ENCODE measurements at places on chromosomes 4 and X.

- DNase-seq = no peak
These were observed 249.2 kb upstream of the TRAM1L1 start for GRCh38 chr4:117334451-117335188.

GRCh38 chr4:175891851-175892250, 79.8 kb upstream of the GPM6A start:
- DNase-seq = no peak

DNA sequence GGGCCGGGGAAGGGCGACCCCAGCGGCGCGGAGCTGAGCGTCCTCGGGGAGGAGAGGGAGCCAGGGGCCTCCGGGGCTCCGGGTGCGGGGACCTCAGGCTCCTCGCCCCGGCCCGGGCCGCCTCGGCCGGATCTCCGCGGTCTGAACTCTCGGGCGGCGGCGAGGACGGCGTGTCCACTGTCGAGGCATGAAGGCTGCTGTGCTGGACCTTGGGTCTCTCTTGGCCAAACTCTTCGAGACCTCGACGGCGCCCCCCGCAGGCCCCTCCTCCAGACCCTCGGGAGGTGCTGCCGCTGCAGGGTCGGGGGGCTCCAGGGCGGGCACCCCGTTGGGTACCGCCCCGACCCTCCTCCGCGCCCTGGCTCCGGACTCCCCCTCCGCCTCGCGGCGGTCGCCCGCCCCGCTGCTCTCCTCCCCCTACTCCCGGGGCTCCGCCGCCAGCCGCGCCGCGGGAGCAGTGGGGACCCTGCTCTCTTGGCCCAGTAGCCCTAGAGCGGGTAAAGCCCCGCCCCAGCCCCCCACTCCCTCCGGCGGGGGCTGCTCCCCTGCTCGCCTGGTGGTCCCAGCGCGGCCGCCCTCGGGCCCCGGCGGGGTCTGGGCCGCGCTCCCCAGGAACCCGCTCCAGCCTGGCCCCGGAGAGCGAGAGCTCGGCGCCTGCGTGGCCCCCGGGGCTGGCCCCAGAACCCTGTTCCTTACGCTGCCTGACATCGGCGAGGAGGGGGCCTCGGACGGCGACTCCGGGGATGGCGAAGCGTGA, 564 bp downstream of the FAM149A start:
- DNase-seq = no peak

- DNase-seq = no peak
These were observed 104.4 kb upstream of the CXCL13 start for GRCh38 chr4:77501240-77501639.

- DNase-seq = no peak
These were observed 17.4 kb upstream of the CXorf51A start for GRCh38 chrX:146831994-146832393.

GRCh38 chr4:114229706-114230105, 250.3 kb upstream of the ARSJ start:
- DNase-seq = no peak

GRCh38 chr4:147461161-147461560, 19.7 kb upstream of the EDNRA start:
- DNase-seq = no peak

DNA sequence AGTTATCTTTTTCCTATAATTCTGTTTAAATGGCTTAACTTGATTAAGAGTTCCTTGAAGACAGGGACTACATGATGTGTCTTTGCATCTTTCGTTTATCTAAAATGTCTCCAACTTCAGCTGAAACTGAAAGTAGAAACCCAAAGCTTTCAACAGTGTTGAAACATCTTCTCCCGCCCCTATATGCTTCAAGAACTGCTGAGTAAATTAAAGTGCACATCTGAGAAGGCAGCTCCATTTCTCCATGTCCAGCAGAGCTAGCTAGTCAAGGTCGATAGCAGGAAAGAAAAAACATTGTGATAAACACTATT, 185.7 kb upstream of the TBL1X start:
- DNase-seq = no peak

- no peak for DNase-seq
These were observed 13.7 kb downstream of the WDFY3 start for GRCh38 chr4:84952776-84953175.

DNA sequence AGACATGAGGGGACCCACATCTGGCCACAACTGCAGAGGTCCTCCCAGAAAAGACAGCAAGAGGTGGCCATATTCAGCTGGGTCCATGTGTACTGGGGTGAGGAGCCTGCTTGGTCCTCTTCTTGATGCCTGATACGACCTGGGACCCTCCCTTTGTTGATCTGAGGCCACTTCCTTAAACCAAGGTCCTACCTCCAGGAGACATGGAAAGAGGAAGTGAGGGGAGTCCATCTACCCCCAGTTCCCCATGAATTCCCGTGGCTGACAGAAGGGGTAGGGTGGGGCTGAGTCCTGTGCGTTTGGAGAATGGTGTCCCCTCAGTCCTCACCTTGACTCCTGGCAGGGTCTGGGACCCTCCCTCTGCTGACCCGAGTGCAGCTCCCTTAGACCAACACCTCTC, 2.1 kb downstream of the MAGEA10 start:
- DNase-seq = no peak

DNA sequence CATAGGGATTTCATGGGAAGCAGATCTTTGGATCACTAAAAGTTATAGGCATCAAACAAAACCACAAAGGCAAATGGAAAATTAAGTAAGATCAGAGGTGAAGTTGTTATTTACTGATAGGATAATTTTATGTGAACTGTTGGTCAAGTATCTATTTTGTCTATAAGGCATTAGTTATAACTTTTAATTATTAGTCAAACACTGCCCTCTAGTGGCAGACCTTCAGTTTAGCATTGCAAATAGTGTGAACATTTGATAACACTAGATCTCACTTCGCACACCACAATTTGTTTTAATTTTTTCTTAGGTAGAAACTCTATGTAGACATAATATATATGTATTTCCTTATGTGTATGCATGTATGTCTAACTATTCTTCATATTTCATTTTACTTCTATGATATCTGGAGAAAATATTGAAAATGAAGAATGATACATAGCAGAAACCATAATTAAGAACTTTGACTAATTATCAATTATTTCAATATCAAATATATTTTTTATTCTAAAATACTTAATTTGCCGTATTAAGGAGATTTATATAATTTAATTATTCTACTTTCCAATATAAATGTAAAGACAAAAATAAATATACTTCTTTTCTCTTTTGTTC, 214.5 kb upstream of the TACR3 start:
- no peak for DNase-seq

DNA sequence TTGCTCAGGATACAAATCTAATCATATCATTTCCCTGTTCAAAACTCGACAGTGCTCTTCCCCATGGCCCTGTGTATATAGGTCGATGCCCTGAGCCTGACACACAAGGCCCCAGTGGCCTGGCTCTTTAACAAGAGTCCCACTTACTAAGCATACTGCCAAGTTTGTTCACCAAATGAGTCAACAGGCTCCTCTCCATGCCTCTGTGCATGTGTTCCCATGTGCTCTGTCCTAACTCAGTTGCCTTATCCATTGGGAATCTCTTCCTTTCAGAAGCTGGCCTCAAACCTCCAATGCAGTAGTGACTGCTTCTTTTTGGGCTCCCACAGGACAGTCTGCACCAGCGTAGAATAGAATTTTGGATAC, 18.9 kb upstream of the CXCR3 start:
- DNase-seq = no peak

DNA sequence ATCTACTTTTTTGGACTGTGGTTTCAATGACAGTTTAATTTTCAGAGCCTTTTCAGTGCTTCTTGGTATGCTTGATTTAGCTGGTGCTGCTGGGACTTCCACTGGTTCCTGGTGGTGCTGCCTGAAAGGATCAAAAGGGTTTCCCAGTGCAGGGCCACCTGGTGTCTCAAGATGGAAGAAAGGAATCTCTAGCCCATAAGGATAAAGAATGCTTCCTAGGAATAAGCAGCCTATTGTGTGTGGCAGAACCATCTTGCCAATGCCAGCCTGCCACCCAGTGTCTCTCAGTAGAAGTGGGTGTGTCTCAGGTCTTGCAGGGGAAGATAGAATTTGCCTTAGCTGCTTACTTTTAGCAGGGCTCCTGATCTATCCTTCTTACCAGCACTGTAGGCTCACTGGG, 15.0 kb upstream of the RAI2 start:
- DNase-seq = no peak

GRCh38 chr4:7073526-7074390, 5.9 kb upstream of the GRPEL1 start:
- no peak for DNase-seq

DNA sequence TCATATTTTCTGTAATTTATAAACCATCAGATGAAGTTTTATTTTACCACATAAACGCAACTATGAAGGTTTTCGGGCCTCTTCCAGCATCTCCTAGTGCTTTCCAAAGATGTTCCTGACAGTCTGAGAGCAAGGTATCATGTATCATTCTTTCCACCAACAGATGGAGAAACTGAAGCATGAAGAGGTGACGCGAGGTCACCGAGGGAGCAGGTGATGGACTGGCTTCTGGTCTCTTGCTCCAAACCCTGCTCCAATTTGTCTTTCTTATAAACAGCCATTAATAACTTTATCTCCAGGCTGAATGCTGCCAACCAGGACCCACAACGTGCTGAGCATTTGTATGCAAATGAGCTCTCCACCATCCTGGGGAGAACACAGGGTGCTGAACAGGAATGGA, 86.3 kb upstream of the MAML3 start:
- no peak for DNase-seq

GRCh38 chr4:3411676-3412075, 30.1 kb upstream of the HGFAC start:
- no peak for DNase-seq

DNA sequence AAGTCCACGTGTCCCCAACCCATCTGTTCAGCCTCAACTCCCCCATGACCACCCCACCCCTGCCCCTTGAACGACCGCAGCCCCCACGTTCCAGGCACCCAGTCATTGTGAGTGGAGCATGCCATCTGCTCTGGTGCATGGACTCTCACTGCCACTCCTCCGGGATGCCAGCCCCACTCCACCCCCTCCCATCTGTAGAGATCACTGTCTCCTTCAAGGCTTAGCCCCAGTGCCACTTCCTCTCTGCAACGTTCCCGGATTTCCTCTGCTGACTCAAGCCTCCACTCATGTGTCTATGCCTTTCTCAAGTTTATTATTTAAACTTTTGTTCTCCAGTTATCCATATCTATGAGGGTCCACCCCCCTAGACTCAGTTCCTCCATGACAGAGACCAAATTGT, 54.0 kb downstream of the MAML3 start:
- DNase-seq = no peak

GRCh38 chr4:25320773-25321172, 8.2 kb downstream of the ZCCHC4 start:
- no peak for DNase-seq

- no peak for DNase-seq
These were observed 45.3 kb downstream of the MMRN1 start for GRCh38 chr4:89939994-89940393.

DNA sequence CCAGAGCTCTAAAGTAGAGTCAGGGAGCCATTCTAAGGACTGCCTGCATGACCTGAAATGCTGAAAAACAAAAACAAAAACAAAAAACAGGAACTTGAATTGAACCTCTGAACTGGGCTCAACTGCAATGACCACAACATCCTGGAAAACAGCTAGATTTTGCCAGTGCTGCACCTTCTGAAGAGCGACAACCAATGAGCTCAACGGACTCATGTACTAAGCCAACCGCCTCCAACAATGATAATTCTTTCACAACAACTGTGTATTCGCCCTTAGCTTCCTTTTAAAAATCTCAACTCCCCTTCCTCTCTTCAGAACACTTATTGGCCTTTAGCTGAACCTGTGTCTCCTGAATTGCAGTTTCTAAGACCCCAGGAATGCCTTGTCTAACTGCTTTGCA, 69.8 kb downstream of the HAUS3 start:
- no peak for DNase-seq

- no peak for DNase-seq
These were observed 614.5 kb upstream of the LCORL start for GRCh38 chr4:18636001-18636585.

DNA sequence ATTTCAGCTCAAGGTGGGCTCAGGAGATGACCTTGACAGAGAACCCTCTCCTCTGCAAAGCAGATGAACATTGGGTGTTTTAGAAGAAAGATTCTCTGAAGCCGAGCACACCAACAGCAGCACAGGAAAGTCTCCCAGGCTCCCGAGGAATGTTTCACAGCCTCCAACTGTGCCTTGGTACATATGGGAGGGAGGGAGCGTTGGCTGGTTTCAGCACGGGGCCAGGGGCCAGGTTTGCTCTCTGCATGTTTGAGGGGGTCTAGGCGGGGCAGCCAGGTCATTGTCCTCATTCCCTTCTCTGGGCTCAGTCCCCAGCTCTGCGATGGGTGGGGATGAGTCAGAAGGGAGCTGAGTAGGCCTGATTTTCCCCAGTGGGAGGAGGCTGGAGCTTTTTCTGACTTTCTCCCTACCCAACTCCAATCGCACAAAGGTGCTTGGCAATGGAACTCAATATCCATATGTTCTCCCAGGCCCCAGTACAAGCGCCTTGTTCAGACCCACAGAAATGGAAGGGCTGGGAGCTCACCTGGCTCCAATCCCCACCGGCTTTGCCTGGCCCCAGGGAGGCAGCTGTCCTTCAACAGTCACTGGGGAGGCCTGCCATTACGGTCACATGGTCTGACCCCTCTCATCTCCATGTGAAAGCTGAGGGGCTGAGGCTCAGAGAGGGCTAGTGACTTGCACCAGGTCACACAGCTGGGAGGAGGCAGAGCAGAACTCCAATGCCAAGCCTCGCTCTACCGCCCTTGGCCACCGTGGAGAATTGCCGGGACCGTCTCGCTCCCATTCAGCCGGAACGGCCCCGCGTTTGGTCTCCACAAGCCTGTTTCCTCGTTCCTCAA, 108.4 kb upstream of the AFAP1 start:
- DNase-seq = no peak

GRCh38 chr4:136088211-136088867, 1444.0 kb downstream of the PCDH18 start:
- no peak for DNase-seq

GRCh38 chr4:186657764-186658163, 65.9 kb downstream of the FAT1 start:
- DNase-seq = no peak

DNA sequence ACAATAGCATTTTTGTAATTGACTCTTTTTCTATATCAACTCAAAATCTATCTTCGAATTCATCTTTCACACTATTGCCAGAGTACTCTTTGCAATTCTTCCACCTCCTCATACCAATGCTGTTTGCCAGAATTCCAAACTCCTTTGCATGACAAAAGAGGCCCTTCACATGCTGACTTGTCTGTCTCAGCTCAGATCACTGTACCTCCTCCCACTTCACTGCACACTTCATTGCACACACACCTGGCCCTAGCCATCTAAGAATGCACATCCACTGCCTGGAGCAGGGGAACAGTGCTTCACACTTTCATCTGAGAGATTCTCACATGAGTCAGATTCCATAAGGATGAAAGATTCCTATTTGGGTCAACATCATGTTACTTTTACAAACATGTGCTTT, 56.5 kb downstream of the PRDM5 start:
- no peak for DNase-seq

All from stimulated activated CD4-positive, alpha-beta T cell treated with anti-CD3 and anti-CD28 coated beads, Interleukin-15, amount 100 ng/mL, for 1 hour (primary cell).